Fibroblast of the aortic adventitia (primary cell): ENCODE measurements at places on chromosomes 5 and 9. TPM values are rescaled to one million over a fixed set of nuclear protein-coding genes. Genes with fewer than 3 reads are reported as not detected.

DNA sequence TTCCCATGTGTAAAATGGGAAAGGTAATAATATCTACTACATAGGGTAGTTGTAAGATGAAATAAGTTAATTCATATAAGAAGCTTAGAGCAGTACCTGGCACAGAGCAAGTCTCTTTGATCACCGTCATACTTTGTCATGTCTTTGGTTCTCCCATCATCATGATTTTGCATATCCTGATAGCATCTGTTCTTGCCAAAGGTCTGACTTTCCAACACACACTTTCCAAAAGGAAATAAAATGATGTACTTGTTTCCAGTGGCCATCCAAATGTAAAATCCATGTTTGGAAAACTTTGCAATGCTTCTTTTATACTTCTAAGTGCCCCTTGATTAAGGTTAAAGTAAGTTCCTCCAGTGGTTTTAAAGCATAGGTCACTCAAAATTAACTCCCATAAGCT lies 266.9 kb upstream of the PTGER4 start:
- no peak for DNase-seq

DNA sequence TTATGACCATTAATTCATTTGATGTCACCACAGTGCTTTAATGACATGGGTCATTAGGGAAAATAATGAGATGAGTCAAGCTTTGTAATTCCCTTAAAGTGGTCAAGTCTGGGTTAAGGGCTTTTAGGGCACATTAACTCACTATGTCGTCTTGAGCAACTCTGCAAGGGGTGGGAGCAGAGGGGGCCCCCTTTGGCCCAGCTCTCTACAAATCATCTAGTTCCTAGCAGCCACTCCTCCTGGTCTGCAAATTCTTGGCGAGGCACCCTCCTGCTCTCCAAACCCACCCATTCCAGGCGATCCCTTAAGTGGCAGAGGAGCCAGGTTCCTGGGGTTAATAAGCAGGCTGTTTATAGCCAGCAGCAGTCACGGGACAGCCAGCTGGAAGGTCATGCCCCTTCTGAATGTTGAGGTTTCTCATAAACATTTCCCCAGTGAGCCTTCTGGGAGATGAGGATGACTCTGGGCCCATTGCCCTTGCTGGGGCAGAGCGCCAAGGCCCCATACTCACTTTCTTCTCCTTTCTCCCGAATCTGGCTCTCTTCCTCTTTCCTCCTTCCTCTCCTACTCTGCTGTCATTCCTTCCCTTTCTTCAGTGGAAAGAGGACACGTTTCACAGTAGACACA lies 14.3 kb upstream of the GPX3 start:
- DNase-seq = peak; percentile 85

GRCh38 chr5:38650540-38650939 lies 94.1 kb upstream of the LIFR start:
- no peak for DNase-seq

DNA sequence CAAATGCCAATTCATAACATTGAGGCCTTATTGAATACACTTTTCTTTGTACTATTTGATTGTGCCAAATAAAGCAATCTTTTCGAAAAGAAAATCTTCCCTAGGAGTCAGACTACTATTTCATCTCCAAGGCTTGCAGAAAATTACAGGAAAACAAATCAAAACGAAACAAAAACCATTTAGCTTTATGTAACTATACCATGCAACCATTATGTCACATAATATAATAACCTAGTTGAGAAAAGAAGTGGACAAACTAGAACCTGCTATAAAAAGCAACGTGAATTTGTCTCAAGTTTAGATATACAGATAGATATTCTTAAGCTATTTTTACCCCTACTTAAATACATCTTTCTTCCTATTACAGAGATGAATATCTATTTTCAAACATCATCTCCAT lies 18.0 kb downstream of the HTR4 start:
- DNase-seq = no peak

GRCh38 chr5:165321912-165322311 lies 1816.5 kb downstream of the MAT2B start:
- peak; percentile 62 for DNase-seq

GRCh38 chr5:121982893-121983285 lies 21.1 kb downstream of the SRFBP1 start:
- no peak for DNase-seq

- no peak for DNase-seq
Measured at GRCh38 chr9:15505921-15506320, 4.8 kb downstream of the PSIP1 start.

DNA sequence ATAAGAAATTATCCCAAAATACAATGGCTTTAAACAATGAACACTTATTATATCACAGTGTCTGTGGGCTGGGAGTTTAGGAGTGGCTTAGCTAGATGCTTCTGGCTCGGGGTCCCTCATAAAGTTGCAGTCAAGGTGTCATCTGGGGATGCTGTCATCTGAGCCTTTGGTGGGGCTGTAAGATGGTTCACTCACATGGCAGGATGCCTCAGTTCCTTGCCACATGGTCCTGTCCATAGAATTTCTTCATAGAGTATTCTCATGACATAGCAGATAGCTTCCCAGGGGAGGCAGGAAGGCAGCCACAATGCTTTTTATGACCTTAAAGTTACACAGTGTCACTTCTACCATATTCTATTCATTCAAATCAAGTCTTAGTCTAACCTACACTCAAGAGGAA lies 51.2 kb upstream of the HMHB1 start:
- no peak for DNase-seq

DNA sequence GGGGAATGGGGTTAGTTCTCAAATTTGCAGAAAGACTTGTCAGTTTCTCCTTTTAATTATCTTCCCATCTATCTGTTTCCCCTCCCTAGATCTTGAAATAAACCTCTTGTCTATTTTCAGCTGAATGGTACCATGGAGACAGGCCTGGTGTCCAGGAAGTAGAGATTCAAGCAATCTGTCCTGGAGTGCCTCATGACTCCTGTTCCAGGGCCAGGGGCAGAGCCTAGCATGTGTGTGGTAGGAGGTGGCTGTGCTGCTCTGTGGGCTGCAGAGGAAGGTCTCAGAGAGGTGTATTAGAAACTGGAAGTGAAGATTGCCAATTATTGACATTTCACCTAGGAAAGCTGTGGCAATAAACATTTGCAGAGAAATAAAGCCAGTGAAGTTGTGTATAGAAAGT lies 175.8 kb upstream of the ATP10B start:
- no peak for DNase-seq

- no peak for DNase-seq
Measured at GRCh38 chr5:142782976-142783530, 12.9 kb downstream of the ARHGAP26 start.

- DNase-seq = no peak
Measured at GRCh38 chr5:147359581-147359980, 124.8 kb downstream of the STK32A start.

DNA sequence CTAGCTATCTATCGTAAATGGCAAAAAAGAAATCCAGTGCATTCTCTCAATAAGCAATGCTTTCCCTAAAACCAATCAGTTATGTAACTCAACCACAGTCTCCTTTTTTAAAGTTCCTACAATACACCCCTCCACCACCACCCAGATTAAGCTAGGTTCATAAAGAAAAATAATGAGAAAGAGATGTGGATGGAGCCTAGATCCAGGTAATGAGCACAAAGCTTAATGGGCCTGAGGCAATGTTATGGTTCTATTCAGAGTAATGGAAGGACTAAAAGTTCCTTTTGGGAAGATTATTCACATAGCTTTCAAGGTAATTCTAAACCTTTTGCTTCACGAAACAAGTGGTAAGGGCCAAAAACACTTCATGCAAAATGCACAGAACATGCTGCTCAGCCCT lies 113.5 kb downstream of the MPDZ start:
- DNase-seq = no peak

DNA sequence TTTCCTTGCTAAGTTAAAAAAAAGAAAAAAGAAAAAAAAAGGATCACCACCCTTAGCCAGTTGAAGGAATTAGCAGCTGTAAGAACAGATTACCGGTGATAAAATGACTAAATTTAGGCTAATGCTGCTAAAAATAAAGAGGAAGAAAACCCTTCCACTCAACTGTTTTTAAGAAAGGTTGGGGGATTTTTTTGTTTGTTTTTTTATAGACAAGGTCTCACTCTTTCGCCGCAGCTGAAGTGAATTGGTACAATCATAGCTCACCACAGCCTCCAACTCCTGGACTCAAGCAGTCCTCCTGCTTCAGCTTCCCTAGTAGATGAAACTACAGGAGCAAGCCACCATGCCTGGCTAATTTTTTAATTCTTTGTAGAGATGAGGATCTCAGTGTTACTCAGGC lies 101.7 kb downstream of the SNCAIP start:
- DNase-seq = no peak

Gene HACD4
- total RNA-seq = 0.82 and 4.8 TPM in 2 replicates

Gene EIF4E1B
- not detected in 2 replicates for total RNA-seq

Gene KLHL3
- total RNA-seq = 1.3 and 3.0 TPM in 2 replicates

Gene F12
- total RNA-seq = 0.27 and 1.4 TPM in 2 replicates

Gene XPA
- total RNA-seq = 11.1 and 39.5 TPM in 2 replicates

Gene SETD9
- 7.6 and 10.6 TPM in 2 replicates for total RNA-seq

Gene GABBR2
- total RNA-seq = 0.16 and 0.27 TPM in 2 replicates

Gene ADGRD2
- total RNA-seq = not detected in 2 replicates
